ENCODE measurements at places on chromosomes 4 and X.
A peak's percentile ranks its signal among the peaks of the same experiment; 100 is the strongest.

DNA sequence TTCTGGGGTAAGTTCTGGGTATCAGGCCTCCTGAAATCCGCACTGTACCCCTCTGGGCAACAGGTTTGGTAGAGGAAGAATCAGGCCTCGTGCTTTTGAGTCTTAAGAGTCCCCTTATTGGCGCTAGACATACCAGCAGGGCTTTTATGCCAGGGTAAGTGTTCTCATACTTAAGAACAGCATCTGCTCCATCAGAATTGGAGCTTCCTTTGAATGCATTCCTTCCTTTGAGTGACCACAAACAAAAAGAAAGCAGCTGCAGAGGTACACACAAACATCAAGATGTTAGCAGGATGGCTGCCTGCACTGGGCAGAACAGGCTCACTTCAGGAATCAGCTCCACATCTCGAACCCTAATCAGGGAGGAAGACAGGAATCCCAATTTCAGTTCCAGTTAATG is 156.8 kb downstream of the MGST2 start:
- DNase-seq = no peak

- DNase-seq = no peak
Observed at GRCh38 chr4:37641886-37642849, 44.0 kb downstream of the RELL1 start.

DNA sequence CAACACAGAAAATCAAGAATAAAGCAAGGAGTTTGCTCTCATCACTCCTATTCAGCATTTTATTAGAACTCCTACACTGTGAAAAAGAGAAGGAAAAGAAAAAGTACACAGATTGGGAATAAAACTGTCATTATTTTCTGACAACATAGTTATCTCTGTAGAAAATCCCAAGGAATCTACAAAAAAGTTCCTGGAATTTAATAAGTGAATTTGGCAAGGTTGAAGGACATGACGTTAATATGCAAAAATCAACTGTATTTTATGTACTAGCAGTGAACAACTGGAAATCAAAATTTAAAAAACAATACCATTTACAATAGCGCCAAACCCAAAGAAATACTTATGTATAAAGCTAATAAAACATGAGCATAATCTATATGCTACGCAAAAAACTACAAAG is 26.3 kb downstream of the CHIC2 start:
- peak; percentile 42 for DNase-seq

- DNase-seq = no peak
Observed at GRCh38 chr4:133476063-133476462, 327.0 kb downstream of the PCDH10 start.

- no peak for DNase-seq
Observed at GRCh38 chr4:132483-132882, 8.2 kb downstream of the ZNF718 start.

- no peak for DNase-seq
Observed at GRCh38 chr4:105306820-105307219, 160.1 kb downstream of the TET2 start.

- DNase-seq = no peak
Observed at GRCh38 chr4:17717301-17717700, 64.1 kb downstream of the FAM184B start.

DNA sequence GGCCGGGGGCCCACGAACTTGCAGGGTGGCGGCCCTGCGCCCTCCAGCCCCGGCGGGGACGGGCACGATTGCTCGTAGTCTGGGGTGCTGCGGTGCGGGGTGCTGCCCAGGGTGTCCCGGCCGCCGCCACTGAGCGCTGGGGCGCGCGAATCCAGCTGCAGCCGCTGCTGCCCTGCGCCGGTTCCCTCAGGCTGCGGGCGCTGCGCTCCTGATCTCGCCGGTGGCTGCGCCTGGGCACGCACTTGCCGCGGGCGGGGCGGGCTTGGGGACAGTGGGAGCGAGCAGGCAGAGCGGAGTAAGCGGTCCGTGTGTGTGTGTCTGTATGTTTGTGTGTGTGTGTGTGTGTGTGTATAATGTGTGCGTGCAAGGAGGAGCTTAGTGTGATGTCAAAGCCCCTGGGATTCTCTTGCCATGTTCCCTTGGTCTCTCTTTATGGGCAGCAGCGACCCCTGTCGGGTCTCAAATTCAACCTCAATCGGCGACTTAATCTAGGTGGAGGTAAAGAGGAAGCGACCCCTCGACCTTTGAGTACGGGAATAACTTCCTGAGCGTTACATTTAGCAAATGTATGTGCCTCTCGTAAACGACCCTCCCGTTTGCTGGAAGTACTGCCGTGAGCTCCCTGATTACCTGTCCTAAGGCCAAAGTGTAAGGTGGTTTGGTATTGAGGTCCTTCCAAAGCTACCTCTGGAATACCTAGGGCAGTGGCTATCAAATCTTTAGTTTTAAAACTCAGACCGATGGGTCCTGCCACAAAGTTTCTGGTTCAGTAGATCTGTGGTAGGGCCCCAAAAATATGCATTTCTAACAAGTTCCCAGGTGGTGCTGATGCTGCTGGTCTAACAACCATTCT is at the start of gene RNF150:
RNF150 (minus strand) TSS at position 324 of the 853 bp plus-strand sequence.
- peak; percentile 95 for DNase-seq

- DNase-seq = no peak
Observed at GRCh38 chr4:142369141-142369540, 477.0 kb downstream of the INPP4B start.

GRCh38 chr4:67030636-67031035 is 514.7 kb downstream of the CENPC start:
- DNase-seq = no peak

GRCh38 chrX:40171513-40172400 is 74.0 kb upstream of the BCOR start:
- no peak for DNase-seq

- no peak for DNase-seq
Observed at GRCh38 chr4:158965226-158965625, 137.7 kb upstream of the RAPGEF2 start.

- DNase-seq = no peak
Observed at GRCh38 chr4:43251841-43252240, 359.3 kb downstream of the GRXCR1 start.

DNA sequence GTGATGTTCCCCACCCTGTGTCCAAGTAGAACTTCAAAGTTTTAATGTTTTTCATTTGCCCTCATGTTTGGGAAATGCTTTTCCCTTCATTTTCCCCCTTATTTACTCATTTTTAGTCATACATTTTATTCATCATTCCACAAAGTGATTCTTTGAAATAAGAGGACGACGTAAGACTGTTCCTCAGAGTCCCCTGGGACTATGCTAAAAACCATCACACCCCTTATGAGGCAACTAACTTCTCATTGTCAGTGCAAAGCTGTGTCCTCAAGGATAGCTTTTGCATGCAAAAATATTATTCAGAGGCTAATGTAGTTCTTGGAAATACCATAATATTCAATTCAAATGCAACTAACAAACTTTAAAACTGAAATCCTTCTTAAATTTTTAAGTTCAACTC is 14.8 kb upstream of the ADGRG2 start:
- DNase-seq = no peak

GRCh38 chr4:31107362-31107761 is 387.2 kb downstream of the PCDH7 start:
- no peak for DNase-seq

DNA sequence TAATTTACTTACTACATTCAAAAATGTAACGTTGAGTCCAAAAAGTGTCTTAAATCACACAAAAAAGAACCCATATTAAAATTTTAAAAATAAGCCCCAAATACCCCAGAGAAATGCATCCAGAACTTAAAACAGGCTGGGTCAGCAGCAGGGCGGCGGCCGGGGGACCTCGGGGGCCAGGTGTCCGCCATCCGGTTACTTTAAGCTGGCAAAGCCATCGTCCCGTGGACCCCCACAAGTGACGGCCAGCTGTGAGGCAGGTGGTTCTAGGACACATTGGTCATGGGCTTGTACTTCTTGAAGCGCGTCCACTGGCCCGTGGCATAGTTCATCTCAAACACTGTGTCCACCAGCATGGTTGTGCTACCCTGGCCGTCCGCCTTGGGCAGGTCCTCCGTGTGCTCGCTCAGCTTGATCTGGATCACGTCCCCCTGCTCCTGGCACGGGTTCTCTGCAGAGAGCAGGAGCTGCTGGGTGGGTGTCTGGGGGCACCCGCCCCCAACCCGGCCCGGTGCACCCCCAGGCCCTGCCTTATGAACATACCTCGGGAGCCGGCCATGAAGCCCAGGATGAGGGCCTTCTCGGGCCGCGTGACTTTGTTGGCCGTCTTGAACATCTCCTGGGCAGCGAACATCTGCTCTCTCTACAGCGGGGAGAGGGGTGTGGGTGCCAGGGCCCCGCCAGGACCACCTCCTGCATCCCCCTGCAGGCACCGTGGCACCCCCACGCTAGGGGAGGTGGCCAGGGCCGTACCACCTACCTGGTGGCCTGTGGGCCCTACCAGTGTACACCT is 25.5 kb downstream of the NELFA start:
- no peak for DNase-seq

DNA sequence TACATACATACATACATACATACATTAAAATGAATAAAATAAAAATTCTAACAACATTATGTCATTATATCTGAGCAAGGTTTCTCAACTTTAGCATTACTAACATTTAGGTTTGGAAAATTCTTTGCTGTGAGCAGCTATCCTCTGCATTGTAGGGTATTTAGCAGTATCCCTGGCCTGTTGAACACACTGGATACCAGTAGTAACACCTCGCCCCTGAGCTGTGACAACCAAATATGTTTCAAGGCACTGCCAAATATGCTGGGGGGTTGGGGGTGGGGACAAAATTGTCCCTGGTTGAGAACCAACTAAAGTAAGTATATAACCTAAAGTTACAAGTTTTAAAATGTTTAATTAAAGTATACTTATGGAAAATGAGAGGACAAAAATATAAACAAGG is 860.9 kb upstream of the FTHL17 start:
- DNase-seq = no peak

DNA sequence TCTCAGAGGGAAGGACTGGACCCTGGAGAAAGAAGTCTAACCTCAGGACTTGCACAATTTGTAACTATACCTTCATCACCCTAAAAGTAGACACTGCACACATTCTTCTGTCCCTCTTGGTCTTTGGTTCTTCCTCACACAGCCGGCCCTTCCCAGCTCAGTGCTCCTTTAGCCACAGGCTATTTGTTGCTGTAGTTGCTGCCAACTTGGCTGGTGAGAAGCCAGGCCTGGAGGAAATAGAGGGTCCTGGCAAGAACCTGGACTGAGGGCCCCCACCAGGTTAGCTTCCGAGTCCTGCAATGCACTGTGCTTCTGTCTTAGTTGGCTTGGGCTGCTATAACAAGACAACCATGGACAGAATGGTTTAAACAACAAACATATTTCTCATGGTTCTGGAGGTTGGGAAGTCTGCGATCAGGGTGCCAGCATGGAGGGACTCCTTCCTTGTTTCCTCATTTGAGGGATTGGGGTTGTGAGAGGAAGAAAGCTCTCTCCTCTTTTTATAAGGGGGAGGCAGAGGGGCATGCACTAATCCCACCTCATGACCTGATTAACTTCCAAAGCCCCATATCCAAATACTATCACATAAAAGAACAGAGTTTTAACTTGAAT is 4.4 kb upstream of the FGF5 start:
- DNase-seq = no peak

- peak; percentile 45 for DNase-seq
Observed at GRCh38 chrX:103453655-103454054, 65.6 kb downstream of the RAB40A start.

GRCh38 chrX:155893521-155893920 is 12.4 kb downstream of the VAMP7 start:
- no peak for DNase-seq

GRCh38 chrX:40524423-40524822 is 56.3 kb upstream of the ATP6AP2 start:
- DNase-seq = no peak

DNA sequence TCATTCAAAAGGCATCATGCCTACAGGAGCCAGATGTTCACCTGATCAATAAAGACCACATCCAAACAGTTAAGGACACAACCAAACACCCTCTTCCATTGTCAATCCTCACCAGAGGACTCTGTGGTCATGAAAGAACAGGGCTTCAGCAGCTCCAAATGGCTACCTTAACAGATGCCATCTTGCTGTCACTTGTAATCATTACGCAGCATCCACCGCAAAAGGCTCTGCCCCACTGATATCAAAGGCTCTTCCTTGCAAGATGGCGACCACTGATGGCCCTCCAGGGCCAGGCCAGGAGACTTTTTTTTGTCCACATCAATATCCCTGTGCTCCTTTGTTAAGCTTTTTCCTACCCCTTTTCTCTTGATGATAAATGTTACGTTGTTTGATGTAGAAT is 157.4 kb downstream of the DHRSX start:
- DNase-seq = no peak

DNA sequence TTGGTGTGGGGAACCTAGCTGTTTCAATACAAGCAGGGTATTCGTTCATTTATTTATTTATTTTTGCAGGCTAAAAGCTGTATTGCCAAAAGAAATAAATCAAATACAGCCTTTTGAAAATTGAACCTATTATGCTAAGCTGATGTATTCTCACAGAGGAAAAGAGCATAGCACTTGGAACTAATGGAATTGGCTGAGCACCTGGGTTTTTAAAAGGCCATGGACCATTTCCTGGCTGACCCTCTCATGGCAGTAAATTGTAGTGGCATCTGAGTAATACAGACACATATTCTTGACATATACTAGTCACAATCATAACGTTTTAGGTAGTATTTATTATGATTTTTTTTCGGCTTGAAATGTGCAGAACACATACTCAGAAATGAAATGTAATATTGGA is 71.8 kb upstream of the ALG13 start:
- no peak for DNase-seq

DNA sequence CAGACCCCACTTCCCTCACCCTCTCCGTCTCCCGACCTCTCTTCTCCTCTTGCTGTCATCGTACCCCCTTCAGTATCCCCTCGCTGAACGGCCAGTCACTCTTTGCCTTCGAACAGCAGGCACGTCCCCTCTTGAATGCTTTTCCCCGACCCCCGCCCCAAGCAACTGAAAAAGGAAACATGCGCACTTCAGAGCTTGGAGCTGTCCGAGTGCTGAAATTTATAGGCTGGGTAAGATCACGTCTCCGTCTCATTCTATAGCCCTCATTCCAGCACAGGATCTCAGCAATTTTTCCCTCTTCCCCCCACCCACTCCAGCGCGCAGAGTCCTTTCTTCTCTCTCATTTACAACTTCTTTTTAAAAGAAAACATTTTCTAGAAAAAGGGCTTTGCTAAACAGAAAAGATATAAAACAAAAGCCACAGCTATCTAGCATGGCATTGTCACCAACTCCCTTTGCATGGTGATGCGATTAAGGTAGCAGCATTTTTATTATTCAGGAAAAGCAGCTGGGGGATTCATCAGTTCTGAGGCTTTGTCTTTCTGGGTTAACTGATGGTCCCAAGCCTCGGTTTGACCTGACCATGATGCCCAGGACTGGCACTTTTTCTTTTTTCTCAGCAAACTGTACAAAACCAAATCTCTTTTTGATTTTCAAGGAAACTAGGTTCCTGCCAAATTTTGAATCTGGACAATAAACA is at the start of gene GLRA2:
GLRA2 (plus strand) TSS at position 247 of the 700 bp plus-strand sequence. CDS start 522 bp downstream, outside the sequence.
- peak; percentile 41 for DNase-seq

GRCh38 chrX:130561930-130562329 is 160.1 kb downstream of the RBMX2 start:
- DNase-seq = no peak

- DNase-seq = peak; percentile 39
Observed at GRCh38 chr4:84852081-84852480, 114.4 kb downstream of the WDFY3 start.

Data from muscle of back (tissue), 13 donors.